ENCODE measurements at places on chromosomes 6 and 20.

DNA sequence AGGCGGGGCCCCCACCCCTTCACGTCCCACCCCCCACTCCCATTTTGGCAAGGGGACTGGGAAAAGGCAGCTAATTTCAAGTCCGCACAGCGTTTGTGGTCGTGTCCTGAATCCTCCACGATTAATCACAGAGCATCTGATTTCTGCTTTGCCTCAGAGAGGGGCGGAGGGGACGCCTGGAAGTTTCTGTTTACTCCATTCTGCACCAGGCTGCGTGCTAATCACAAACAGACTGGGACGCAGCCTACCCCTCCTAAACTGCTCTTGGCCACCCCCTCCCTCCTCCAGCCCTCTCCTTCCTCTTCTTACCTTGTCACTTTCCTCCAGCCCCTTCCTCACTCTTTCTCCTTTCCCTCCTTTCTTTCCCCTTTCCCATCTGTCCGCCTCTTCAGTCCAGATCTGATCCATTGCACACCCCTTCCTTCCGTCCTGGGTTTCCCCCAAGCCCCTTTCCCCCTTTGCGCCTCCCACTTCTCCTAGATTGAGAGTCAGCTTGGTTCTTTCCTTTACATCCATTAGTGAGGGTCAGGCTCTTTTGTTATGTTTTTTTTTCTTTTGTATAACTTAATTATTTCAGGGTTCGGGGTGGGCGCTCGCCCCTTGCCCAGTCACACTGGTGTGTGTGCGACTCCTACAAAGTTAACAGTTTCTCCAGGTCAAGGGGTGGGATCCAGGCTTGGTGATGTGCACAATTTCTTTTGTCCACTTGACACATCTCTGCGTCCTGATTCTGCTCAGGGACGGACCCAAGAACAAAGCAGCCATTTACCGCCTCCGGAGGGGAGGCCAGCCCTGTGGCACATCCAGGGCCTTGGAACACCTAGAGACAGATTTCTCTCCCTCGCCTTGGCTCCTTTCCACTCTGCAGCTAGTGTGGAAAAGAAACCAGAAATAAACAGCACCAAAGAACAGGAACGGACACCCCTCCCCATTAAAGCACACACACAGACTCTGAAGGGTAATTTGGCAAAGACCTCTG is 520 bp upstream of the RIPOR3 start:
- DNase-seq = no peak

- no peak for DNase-seq
Observed at GRCh38 chr6:118715376-118715775, 64.0 kb upstream of the CEP85L start.

GRCh38 chr6:118678866-118679265 is 27.5 kb upstream of the CEP85L start:
- no peak for DNase-seq

GRCh38 chr6:83270971-83271719 is 78.0 kb downstream of the RWDD2A start:
- DNase-seq = no peak

All from NCI-H2081 treated with DMSO at 0.1 percent for 48 hours (cell line).